ENCODE measurements at places on chromosomes 5 and 9.
A peak's percentile ranks its signal among the peaks of the same experiment; 100 is the strongest.

- DNase-seq: no peak
Observed at GRCh38 chr9:95721061-95721531, 154.4 kb upstream of the ERCC6L2 start.

GRCh38 chr5:171689853-171690417, 95.7 kb upstream of the SMIM23 start:
- no peak for DNase-seq

DNA sequence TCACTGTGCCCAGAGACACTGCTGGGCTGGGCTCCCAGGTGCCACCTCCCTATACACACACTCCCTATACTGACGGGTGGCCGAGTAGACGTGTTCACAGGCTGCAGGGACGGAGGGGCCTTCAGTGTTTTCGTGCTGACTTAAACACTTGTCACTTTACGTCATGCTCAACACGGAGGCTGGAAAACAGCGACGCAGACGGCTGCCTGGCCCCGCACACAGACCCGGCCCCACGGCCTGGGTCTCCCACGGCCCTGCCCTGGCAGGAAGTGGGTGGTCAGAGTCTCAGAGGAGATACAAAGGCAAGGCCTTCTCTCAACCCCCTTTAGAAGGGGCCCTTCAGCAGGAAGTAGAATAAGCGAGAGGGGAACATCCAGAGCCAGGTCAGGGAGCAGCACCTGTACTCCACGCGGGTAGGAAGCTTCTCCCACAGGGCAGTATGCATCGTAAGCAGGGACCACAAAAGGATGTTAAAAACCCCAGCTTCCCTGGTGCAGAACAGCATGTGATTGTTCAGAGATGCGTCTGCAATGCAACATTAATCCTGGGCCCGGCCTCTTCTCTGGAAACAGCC, 11.9 kb upstream of the TBC1D9B start:
- no peak for DNase-seq

DNA sequence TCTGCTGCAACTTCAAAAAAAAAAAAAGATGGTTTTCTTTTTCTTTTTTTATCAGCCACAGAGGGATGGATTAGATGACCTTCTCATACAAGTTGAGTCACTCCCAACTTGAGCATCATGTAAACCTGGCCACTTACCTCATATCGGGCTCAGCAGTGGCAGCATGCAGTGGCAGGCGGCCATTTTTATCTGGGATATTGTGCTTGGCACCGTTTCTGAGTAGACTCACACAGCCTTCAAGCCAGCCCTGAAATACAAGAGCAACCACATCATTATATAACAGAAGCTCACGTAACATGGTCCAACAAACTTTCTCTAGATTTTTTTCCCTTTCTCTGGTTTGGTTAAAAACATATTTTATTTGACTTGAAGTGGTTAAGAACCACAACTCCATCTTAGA, 62.6 kb downstream of the ANKRD55 start:
- DNase-seq: peak; percentile 57

- DNase-seq: no peak
Observed at GRCh38 chr9:120922404-120923195, 4.0 kb downstream of the TRAF1 start.

- peak; percentile 42 for DNase-seq
Observed at GRCh38 chr9:121261107-121261460, 6.9 kb upstream of the GSN start.

- DNase-seq: no peak
Observed at GRCh38 chr9:130766927-130767307, 68.1 kb upstream of the ABL1 start.

DNA sequence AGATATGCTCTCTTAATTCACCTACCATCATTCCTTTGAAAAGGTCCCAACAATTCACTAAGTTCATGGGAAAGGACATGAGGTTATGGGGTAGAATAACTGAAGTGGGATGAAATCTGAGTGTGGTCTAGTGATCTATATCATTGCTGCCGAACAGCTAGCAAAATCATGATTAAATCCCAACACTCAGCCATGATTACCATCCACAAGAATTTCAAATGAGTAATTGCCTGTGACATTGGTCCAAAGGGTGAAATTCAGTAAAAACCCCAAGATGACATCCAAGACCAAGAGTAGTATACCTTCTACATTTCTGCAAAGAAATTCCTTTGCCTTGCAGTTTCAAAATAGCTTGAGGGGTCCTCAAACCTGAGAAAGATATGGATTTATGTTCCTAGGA, 225.6 kb downstream of the SPOCK1 start:
- peak; percentile 41 for DNase-seq

Measured in fibroblast of skin of right quadriceps (primary cell).